Activated effector memory CD4-positive, alpha-beta T cell treated with anti-CD3 and anti-CD28 coated beads, Interleukin-2, amount 50 U/mL, for 16 hours (primary cell): ENCODE measurements at places on chromosomes 6 and 20.

DNA sequence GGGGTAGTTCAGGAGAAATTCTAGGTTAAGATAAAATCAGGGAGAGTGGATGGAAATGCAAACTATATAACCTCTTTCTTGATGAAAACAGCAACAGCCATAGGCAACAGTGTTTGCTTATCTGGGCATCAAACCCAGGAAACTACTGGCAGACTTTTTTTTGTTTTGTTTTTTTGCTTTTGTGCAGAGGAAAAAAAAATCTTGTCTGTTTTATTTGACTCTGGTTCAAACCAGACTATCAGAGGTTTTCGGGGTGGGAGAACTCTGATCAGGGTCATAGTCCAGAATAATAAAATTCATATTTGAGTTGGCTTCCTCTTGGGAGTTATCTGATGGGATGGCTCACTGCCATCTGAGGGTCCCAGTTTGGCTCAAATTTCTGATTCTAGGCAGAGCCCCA, 88.8 kb upstream of the ZNFX1 start:
- no peak for DNase-seq

- DNase-seq, result peak; percentile 37
Observed at GRCh38 chr6:33993091-33993490, 152.8 kb downstream of the GRM4 start.

DNA sequence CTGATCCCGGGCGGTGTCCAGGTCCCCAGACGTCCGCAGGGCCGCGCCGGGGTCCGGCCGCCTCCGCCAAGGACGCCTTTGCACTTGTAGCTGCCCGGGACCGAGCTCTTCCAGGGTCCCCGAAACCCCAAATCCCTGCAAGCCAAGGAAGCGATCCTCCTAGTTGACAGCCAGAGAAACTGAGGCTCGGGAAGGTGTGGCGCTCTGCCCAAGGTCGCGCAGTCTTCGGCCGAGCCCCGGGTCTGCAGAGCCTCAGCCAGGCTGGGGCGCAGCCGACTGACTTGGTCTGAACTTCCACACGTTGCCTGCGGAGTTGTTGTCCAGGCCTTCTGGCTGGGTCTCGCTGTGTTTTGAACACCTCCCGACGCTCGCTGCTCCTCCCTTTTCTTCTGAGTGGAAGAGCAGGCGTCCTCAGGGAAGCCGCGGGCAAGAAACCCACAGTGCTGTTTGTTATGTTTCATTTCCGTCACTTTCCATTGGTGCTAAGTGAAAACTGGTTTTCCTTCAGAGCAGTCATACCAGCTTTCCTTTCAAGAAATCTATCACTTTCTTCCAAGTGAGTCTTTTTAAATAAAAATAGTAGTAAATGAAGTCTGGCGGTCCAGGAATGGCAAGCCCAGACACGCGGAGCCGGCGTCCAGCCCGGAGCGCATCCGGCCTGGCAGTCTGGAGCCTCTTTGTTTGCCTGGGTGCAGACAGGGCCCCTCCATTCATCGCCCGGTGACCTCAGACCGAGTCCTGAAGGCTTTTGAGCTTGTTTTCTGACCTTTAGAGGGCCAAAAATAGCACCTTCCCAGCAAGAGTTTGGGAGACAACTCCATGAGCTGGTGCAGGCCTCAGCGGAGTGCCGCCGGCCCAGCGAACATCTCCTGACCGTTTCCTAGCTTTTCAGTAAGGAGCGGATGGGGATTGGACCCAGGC, 698 bp downstream of the FAM210B start:
- peak; percentile 68 for DNase-seq

DNA sequence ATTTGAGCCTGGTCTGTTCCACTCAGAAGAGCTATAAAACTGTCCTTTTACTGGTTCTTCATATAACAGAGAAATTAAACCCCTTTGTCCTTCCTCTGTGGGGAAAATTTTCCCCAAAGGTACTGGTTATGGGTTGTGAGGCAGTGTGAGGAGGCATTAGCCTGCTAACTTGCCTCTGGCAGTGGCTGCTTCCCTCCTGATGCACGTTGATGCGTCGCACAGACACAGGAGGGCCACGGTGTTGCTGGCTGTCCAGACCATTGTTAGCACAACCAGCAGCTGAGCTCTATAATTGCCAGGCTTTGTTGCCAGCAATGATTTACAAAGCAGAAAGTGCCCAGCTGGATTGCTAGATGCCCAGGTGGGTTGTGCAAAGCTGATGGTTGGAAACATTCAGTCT, 10.1 kb downstream of the AAR2 start:
- no peak for DNase-seq

DNA sequence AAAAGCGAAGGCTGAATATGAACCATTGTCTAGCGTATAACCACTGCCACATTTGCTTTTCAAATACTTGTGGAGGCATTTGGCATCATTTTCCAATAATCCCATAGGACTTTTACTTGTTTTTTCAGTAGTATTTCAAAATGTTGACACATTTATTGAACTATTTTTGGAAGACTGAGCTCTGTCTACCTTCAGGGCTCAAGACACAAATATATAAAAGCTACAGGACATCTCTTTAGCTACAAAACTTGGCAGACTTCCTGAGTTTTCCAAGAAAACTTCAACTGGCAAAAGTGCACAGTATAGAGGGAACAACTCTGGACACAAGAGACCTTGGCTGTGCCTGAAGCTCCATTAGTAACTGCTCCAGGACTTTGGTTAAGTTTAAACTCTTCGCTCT, 13.4 kb downstream of the EPB41L2 start:
- DNase-seq, result no peak

GRCh38 chr20:3633913-3634478, 29.2 kb downstream of the GFRA4 start:
- no peak for DNase-seq

GRCh38 chr6:149923327-149923986, 536 bp upstream of the RAET1G start:
- no peak for DNase-seq

- DNase-seq, result no peak
Observed at GRCh38 chr20:19552221-19553180, 205.6 kb upstream of the RIN2 start.

DNA sequence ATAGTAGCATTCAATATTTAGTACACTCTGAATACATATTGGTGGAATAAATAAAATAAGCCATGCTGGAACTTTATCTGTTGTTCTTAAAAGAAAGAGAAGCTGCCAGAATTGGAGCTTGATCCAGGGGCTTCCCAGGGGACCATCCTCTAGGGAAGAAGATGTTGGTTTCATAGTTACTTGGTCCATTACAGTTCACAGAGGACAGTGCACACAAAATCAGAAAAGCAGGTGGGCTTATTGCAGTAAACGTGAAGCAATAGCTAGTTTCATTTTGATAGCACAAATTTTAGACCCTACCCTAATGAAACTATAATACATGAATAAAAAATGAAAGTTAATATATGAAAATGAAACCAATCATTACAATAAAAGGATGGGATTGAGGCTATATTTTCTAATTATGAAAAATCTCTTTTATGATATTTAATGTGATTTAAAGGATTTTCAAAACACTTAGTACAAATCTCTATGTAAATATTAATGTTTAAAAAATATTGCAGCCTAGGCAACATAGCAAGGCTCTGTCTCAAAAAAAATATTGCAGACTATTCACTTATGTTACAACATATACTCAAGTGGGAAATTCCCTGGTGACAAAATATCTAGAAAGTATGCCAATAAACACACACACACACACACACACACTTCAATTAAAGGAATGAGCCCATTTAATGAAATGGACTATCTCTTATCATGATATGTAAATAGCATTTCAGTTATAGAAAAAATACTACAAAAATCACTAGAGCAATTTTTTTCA, 227.0 kb upstream of the MARCKS start:
- no peak for DNase-seq

DNA sequence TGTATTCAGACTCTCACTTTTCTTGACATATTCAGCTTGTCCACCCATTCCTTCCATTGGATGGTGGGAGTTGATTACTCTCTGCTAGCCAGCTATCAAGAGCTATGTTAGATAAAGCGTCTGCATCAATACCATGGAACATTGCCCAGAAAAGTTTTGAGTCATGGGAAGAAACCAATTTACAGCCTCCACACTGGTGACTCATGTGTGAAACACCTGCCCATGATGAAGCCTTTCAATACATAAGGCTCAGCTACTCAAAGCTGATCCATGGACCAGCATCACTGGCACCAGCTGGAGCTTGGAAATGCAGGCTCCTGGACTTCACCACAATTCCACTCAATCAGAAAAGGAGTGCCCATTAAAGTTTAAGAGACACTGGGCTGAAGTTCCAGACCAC, 16.1 kb downstream of the PLA2G7 start:
- no peak for DNase-seq

GRCh38 chr6:21501815-21502214, 91.7 kb upstream of the SOX4 start:
- DNase-seq, result no peak

DNA sequence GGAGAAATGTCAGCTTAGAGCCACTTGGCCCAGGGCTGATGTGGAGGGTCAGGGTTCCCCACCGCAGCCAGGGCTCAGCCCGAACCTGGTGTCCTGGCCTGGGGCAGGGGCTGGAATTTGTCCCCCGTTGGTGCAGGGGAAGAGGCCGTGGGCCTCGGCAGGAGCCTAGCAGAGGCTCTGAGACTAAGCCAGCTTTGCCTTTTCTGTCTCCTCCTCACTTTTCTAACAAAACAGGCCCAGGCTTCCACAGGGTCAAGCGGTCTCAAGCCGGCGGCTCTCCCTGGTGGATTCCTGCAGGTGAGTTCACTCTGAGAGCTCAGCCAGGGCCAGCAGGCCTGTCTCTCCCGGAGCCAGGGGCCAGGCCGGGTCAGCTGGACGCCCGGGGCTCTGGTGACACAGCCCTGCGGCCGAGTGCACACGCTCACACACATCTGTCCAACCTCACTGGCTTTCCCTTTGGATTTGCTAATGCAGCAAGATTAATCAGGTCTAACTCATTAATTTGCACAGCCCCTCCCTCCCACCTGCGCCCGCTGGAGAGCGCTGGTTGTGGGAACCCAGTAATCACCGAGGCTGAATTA, 2.9 kb upstream of the CHRNA4 start:
- DNase-seq, result no peak

GRCh38 chr20:51591871-51592270, 49.4 kb upstream of the NFATC2 start:
- no peak for DNase-seq

DNA sequence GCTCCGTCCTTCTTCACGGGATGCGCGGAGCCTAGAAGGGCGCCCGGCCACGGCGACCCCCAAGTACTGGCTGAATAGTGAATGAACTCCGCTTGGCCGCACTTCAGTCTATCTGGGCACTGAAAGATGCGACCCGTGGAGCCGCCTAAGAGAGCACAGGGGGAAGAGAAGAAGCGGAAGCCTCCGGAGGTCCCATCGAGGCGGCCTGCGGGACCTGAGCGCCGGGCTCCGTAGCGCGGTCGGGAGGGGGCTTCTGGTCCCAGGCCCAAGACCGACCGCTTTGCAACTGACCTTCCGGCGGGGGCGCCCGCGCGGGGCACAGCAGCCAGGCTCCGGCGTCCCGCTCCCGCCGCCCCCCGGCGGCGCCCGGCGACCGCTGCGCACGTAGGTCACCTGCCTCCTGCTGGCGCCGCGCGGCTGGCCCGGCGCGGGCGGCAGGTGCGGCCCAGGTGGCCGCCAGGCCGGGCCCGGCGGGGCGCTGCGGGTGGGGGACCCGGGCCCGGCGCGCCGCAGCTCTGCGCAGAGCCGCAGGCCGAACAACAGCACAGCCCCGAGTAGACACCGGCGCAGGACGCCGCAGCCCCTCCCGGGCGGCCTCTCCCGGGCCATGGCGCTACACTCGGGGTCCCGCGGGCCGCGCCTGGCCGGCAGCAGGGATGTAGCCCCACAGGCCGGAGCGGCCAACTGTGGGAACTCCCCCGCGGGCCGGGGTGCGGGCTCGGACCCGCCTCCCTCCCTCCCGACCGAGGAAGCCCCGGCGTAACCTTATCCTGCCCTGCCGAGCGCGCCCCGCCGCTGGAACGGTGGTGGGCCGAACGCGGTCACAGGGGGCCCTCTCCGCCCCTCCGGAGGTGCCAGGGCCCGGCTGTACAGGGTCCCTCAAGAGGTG, at the start of gene METTL24:
Gene METTL24, minus strand, starts transcription at position 686 of the 889 bp plus-strand sequence. Its CDS starts 77 bp downstream, at position 609.
- DNase-seq, result no peak

DNA sequence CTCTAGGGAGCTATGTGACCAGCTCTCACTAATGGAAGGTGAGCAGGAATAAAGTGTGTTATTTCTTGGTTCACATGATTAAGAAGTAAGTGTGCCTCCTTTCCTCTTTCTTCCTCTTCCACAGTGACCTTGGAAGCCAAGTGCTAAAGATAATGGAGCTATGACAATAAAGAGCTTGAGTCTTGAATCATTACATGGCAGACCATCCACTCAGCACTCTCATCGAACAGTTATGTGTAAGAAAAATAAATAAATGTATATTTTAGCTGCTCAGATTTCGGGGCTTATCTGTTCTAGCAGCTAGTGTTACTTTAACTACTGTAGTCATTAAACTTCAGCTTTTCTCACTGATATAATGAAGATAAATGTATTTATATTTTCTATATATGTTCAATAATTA, 72.9 kb downstream of the HDGFL1 start:
- DNase-seq, result no peak

DNA sequence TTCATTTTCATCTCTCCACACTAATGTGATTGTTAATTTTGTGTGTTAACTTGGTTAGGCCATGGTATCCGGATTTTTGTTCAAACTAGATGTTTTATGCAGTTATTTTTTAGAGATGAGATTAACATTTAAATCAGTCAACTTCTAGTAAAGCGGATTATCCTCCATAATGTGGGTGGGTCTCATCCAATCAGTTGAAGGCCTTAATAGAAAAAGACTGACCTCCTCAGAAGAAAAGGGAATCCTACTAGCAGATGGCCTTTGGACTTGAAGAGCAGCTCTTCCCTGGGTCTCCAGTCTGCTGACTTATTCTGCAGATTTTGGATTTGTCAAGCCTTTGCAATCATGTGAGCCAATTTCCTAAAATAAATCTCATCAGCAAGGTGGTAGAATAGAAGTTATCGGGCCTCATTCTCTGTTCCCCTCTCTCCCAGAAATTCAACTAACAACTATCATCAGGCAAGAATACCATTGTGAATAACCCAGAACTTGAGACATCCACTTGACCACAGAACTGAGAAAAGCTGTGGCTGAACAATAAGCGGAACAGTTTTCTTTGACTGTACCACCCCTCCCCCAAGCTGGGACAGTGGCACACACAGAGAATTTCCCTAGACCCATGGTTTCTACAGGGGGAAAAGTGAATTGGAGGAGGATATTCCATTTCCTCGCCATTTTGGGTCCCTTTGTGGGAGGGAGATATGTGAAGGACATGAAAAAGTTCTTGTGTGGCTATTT, 323.0 kb downstream of the UTRN start:
- no peak for DNase-seq

DNA sequence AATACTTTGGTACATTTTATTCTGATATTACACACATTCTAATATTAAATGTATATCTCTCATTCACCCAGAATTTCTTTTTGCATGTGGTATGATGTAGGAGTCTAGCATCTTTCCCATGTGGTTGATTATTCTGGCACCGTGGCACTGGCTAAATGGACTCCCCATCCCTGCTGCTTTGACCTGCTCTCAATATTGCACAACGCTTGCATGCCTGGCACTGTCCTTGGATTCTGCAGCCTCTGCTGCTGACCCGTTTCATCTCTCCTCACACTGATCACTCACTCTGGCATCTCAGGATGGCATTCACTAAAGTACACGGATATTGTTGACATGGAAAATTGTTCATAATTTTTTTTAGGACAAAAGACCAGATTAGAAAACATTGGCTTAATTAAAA, 11.5 kb upstream of the DACT2 start:
- DNase-seq, result no peak

- no peak for DNase-seq
Observed at GRCh38 chr6:140138311-140139010, 764.0 kb upstream of the CITED2 start.

- no peak for DNase-seq
Observed at GRCh38 chr6:93398723-93399122, 20.6 kb downstream of the EPHA7 start.
